ENCODE measurements at places on chromosomes 7 and 10.

DNA sequence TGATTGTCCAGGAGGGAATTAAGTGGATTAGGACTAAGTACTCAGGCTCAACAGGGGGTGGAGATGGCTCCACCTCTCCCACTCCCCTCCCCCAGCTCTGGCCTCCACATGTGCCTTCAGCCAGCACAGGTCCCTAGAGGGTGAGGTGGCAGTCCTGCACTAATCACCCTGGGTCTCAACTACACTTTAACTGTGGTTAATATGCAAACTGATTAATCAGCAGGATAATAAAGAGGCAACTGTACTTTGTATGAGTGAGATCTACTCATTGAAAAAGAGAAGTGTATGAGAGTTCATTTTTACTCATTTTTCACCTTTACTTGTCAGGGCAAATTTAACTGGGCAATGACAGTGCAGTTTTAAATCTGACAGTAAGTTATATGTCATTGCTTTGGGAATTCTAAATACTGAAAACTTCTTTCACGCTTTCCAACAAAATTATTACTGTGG is 223.8 kb upstream of the CCDC6 start:
- DNase-seq = no peak

- no peak for DNase-seq
Observed at GRCh38 chr7:113179313-113179712, 61.0 kb upstream of the SMIM30 start.

DNA sequence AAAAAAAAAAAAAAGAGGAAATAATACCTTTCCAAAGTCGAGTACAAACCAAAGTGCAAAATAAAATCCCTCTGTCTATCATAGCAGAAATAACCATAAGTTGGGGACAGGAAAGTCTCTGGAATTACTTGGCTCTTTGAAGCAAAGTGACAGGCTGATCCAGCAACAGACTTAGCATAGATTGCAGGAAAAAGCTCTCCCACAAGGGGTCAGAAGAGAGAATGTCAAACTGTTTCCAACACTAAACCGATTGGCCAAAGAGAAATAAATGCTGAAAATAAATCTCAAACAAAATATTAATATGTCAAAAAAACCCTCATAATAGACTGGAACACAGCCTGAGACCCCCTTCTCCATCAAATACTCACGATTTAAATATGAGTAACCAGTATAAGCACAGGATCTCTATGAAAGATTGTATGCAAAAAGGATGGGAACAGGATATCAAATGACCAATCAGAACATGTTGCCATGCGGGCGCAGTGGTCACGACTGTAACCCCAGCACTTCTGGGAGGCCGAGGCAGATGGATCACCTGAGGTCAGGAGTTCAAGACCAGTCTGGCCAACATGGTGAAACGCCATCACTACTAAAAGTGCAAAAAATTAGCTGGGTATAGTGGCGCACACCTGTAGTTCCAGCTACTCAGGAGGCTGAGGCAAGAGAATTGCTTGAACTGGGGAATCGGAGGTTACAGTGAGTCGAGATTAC is 1000.7 kb upstream of the LRRN3 start:
- peak; percentile 13 for DNase-seq

GRCh38 chr7:24995466-24995865 is 15.5 kb upstream of the OSBPL3 start:
- DNase-seq = no peak

GRCh38 chr7:137360087-137360679 is 16.6 kb upstream of the PTN start:
- no peak for DNase-seq

DNA sequence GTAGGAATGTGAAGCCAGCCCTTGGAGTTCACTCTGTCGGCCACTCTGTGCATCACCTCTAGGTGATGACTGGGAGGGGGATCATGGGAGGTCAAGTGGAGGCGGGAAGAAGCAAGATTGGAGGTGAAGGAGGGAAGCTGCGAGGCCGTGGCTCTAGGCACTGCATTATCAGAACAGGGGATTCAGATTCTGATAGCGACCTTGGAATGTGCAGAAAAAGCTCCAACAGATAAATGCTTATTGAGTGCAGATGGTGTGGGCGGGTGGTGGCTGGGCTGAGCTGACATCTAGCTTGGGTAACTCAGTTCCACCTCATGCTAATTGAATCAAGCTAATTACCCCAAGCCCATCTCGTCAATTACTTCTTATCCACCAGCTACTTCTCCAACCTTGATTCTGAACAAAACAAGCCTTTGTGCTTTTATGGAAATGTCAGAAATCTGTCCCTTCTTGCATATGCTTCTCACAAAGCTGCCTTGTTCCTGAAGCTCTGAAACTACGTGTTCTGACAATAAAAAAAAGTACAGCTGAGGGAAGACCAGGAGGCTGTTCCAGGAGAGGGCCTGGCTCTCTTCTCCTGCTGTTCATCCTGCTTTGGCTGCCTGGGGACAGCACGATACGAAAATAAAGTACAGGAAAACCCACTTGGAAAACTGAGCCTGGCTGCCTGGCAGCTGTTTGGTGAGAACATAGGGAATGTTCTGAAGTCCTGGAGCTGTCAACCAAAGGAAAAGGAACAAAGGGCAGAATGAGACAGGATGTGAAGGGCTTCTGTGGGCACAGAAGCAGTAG is 27.5 kb downstream of the STRA8 start:
- no peak for DNase-seq

- DNase-seq = no peak
Observed at GRCh38 chr10:110392868-110393740, 88.4 kb upstream of the SMNDC1 start.

GRCh38 chr7:55065079-55065478 is 46.3 kb downstream of the EGFR start:
- no peak for DNase-seq

DNA sequence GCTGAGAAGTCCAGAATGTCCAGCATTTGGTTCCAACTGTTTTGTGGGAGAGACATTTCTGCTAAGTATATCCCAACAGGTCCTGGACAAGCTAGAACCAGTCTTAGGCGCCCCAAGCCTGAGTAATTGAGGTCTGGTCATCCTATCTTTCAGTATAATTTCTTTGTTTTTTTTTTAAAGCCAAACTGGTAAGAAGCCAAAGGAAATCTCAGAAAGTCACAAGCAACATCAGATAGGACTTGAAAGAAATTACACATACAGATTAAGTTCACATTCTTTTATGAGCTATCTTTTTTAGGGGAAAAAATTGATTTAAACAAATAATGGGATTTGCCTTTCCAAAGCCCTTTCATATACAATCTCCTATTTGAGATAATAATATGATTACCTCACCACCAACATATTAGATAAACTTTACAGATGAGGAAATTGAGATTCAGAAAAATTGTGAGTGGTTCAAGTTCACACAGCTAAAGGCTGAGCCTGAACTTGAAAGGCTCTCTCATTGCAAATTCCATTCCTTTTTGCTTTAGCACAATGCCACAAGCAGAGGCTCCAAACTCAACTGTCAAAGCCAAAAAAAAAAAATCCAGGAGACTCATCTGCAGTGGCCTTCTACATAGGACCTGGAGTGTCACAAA is 15.0 kb downstream of the PDLIM1 start:
- DNase-seq = no peak

GRCh38 chr10:124516181-124516580 is 54.6 kb downstream of the LHPP start:
- DNase-seq = no peak

GRCh38 chr7:132458729-132459128 is 117.5 kb downstream of the PLXNA4 start:
- DNase-seq = no peak

DNA sequence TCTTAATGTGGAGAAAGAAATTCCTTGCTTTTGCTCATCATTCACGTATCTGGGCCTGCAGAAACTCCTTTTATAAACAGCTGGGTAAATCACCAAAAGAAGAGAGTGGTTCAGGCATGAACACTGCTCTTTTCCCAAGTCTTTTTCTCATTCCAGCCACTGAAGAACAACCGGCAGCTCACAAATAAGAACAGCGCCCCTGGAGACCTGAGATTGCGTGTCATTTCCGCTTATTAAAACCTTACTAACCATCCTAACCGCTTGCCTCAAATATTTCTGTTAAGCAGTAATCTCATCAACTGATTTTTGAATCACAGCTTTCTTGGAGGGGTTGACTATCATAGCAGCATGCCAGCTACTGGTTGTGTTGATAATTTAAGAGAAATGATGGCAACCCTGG is 213.0 kb upstream of the PLXNA4 start:
- DNase-seq = no peak

DNA sequence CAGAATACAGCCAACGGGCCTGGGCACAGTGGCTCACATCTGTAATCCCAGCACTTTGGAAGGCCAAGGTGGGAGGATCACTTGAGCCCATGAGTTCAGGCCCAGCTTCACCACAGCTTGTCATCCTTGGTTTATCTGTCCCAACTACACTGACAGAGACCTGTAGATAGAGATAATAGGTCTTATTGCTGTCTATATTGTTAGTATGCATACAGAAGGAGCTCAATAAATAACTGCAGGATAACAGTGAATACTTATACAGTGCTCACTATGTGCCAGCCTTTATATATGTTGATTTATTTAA is 1.3 kb downstream of the CNPY4 start:
- DNase-seq = no peak

- DNase-seq = no peak
Observed at GRCh38 chr10:14118953-14119352, 211.8 kb downstream of the FRMD4A start.

- no peak for DNase-seq
Observed at GRCh38 chr10:91021901-91022300, 101.0 kb upstream of the ANKRD1 start.

- no peak for DNase-seq
Observed at GRCh38 chr7:68936471-68937035, 661.7 kb upstream of the AUTS2 start.

DNA sequence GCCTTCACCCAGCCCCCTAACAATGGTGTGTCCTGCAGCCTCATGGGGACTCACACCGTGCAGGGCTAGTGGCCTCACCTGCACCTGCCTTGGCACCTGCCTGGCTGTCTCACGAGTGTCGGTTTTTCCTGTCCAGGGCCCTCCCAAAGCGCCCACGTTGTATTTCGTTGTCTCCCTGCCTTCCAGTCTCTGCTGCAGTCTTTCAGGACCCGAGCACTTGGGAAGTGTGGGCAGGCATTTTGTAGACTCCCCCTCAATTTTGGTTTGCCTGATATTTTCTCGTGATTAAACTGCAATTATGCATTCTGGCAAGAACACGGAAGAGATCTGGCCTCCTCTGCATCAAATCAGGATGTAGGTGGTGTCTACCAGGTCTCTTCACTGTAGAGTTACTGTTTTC is 17.9 kb downstream of the BNIP3 start:
- DNase-seq = no peak

DNA sequence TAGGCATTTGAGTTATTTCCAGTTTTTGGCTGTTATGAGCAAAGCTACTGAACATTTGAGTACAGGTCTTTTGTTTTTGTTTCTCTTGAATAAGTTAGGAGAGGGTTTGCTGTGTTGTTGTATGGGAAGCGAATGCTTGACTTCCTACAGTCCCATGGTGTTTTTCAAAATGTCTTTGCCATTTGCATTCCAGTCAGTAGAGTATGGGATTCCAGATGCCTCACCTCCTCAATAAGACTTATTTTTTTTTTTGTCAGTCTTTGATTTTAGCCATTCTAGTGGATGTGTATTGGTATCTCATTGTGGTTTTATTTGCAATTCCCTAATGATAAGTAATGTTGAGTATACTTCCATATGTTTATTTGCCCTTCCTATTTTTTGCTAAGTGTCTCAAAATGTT is 19.4 kb downstream of the CDK13 start:
- no peak for DNase-seq

DNA sequence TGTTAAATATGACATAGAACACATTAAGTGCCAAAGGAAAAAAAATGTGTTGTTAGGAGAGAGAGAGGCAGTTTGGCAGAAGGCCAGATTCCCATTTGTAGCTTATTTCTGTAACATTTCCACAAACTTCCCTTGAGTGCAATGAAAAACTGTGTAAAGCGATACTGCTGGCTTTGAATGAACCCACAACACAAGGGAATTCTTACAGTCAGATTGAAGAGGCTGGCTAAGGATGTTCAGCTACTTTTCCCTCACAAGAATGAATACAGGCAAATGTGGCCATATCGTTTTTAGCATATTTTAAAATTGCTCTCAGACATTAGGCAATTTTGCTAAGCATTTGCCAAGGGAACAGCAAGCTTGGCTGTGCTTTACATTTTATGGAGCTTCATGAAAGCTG is 614.1 kb upstream of the FZD8 start:
- no peak for DNase-seq

DNA sequence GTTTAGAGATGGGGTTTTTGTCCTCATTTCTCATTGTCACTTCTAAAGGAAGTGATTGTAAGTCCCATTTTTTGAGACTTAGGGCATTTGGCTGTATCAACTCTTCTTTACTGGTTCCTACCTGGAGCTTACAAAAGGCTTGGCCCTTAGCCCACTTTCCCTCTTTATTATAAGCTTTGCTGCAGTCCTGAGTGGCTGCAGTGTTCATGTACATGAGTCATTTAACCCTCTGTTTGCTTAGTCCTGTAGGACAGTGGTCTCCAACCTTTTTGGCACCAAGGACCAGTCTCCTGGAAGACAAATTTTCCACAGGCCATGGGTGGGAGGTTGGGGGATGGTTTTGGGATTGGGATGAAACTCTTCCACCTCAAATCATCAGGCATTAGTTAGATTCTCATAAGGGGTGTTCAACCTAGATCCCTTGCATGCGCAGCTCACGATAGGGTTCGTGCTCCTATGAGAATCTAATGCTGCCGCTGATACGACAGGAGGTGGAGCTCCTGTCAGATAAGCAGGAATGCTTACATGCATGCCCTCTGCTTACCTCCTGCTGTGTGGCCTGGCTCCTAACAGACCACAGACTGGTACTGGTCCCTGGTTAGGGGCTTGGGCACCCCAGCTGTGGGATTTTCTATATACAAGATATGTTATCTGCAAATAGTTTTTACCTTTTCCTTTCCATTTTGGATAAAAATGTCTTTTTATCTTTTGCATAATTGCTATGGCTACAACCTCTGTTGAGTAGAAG is 99.7 kb downstream of the CCSER2 start:
- DNase-seq = no peak

DNA sequence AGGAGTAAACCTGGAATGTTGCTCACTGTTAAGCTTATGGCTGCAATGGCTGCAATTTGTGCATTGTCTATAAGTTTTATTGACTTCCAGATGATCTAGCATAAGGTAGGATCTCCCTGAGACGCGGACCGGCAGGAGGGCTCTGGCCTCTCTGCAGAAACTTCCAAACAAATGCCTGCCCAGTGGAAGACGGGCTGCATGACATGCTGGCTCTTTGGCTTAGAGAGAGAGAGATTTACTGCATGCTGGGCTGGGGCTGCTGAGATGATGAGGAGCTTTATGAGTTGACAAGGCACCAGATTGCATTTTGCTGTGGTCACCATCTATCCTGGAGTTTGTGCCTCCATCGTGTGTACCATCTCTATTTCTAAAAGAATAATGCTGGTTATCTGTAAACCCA is 193.2 kb downstream of the GALNT17 start:
- DNase-seq = no peak

DNA sequence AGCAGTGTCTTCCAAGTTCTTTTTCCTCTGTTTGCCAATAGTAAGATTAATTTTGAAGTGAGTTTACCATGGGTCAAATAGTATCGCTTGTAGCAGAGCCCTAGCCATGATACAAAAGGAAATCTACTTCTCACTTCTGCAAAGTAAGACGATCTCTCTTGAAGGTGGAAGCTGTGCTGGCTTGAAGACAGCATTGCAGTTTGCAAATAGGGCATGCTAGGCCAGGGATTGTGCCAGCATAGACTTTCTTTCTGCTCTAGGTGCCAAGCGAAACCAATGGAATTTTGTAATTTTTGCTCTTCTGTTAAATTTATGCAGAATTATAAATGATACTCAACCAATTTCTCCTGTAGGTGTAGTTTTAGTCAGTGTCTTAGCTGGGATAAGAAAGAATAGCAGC is 74.5 kb downstream of the SLC13A1 start:
- DNase-seq = no peak

GRCh38 chr10:82213784-82214183 is 338.8 kb downstream of the NRG3 start:
- no peak for DNase-seq

Data from naive thymus-derived CD8-positive, alpha-beta T cell (primary cell).